ENCODE measurements at places on chromosomes 2 and 18.

DNA sequence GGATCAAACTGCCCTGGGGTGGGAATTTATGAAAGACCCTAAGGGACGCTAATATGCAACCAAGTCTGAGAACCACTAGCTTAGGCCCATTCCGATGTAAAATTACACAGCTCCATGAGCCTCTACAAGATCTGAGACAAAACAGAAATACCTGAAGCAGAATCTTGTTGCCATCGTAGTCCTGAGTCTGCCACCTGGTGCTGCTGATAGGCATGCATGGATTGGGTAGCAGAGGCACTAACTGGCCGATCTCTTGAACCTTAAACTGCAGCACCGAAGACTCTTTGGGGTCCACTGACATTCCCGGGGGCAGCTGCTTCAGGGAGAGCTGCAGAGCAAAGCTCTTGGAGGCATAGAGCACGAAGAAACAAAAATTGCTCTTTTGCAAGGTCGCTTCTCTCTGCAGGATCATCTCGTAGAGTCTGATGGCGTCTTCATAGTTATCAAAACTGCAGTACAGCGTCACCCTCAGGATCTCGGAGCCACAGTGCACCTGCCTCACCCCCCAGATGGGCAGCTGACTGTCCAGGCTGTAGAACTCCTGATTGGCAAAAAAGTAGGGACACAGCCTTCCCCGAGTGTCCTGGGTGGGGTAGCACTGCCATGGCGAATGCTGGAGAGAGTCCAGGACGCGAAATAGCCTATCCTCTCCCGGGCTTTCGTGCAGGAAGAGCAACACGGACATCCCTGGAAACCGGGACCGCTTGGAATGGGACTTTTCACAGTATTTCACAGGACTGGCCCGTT is 848 bp downstream of the FAM124B start:
- DNase-seq, result no peak

DNA sequence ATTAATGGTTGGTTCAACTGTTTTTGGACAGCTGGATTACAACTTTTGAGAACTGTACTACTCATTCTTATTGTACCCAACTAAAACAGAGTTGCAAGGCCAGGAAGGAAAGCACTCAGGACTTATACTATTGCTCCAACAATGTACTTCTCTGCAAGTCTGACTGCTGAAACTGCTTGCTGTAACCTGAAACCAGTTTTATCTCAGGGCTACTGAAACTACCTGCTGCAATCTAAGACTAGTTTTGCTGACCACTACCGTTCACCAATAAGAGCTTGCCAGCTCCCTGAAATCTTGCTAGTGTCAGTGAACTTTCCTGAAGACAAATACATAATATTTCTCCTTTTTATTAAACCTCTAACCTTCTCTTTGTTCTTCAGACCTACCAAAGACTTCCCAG is 157.3 kb downstream of the CDCA7 start:
- DNase-seq, result no peak

DNA sequence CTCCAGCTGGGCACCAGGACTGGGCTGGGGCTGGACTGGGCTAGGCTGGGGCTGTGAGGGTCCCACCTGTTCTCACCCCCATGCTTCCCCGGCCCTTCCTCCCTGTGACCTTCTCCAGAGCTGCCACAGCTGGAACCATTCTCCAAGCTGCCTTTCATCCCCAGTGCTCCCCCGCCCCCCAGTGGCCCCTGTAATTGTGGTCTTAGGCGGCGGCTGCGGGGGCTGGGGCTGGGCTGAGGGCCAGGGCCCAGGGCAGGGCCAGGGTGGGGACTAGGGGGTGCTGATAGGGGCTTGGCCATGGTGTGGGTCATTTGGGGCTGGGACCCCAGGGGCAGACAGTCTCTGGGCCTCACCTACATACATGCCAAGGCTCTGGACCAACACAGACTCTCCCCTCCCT is 2.8 kb upstream of the WNT10A start:
- no peak for DNase-seq

GRCh38 chr2:165893556-165893955 is 60.0 kb downstream of the TTC21B start:
- DNase-seq, result no peak

- no peak for DNase-seq
Measured at GRCh38 chr2:196742685-196743084, 56.8 kb downstream of the GTF3C3 start.

- no peak for DNase-seq
Measured at GRCh38 chr2:235868224-235868623, 300.0 kb downstream of the GBX2 start.

- no peak for DNase-seq
Measured at GRCh38 chr2:137228566-137228965, 463.2 kb downstream of the THSD7B start.

GRCh38 chr18:40357536-40357935 is 1597.5 kb upstream of the PIK3C3 start:
- no peak for DNase-seq

DNA sequence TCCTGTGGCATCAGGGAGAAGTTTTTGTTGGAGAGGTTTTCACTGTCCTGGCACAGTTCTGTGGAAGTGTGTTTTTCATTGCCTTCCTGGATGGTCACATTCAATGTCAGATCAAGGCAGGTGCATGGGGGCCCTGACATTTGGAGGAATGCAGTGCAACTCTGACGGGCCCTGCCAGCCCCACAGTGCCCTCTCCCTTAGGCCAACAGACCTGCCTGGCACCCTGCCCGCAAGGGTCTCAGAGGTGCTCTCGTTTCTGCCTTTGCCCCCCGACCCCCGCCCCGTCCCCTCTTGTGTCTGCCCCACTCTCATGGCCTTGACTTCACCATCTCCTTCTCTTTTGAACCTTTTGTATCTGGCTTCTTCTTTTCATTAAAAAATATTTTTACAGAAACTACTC is 257.2 kb upstream of the HDAC4 start:
- no peak for DNase-seq

DNA sequence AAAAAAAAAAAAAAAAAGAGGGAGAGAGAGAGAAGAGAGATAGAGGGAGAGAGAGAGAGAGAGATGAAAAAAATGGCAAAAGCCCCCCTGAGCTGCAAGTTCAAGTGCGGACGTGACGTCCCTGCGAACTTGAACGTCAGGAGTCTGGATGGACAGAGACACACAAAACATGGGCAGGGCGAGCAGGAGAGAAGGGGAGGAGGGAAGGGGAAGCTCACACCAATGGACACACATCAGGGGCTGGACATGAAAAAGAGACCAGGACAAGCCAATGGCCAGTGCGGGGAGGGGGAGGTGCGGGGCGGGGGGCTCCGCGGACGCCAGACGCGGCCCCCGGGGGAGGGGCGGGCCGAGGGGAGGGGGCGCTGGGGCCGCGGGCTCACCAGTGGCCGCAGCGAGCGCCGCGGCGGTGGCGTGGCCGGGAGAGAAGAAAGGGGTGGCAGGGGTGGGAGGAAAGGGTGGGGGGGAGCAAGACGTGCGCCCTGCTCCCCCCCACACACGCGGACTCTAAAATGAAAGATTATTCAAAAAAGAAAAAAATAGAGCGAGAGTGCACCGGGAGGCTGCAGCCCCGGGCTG is at the start of gene BCL11A:
BCL11A (minus strand) TSS at position 160 of the 579 bp plus-strand sequence. CDS start 384 bp downstream, outside the sequence.
- no peak for DNase-seq

GRCh38 chr2:7707723-7708122 is 790.5 kb downstream of the RNF144A start:
- DNase-seq, result no peak

DNA sequence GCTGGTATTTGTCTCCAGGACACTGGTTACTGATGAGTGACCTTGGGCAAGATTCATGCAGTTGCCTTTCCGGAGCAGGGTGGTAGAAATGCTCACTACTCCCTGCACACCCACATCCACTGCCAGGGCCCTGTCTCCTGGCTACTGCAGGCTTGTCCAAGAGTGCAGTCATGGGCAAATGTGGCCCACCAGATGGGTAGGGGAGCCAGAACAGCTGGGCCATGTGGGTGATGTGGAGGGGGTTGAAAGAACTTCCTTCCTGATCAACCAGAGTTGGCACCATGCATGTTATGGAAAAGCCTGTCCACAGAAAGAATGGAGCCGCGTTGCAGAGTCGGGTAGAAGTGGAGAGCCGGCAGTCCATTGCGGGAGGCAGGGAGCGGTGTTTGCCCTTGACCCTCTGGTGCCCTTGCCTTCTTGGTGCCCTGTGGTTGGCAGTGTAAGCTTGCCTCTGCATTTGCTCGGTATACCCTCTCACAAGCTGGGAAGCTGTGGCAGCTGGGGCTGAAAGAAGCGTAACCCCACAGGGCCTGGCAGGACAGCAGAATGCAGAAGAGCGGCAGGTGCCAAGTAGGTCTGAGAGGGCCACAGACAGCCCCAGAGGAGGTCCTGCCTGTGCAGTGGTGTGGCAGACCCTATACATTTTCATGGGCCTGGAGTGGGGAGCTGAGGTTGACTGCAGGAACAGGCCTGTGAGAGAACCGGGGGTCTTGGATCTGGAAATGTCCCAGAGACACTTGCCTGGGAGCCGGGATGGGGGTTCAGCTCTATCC is 253.2 kb downstream of the TFCP2L1 start:
- no peak for DNase-seq

GRCh38 chr2:196546151-196546919 is 93.2 kb upstream of the CCDC150 start:
- DNase-seq, result no peak

- DNase-seq, result no peak
Measured at GRCh38 chr2:17911491-17912260, 33.2 kb downstream of the KCNS3 start.

DNA sequence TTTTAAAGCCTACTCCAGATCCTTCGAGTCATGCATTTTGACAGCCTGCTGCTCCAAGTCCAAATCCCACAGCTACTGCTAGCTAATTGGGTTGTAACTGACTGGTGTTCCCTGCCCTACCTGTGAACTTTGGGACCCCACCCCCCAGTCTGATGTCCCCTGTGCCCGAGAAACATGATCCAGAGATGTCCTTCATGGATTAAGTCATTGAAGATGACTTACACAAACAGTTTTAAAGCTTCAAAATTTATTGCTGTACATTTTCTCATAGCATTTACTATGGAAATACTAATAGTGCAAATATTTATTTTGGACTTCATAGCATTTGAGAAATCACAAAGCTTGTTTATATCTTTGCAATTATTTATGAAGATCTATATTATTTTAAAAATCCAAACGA is 73.1 kb downstream of the MBD2 start:
- no peak for DNase-seq

GRCh38 chr2:196944570-196944969 is 18.1 kb upstream of the PGAP1 start:
- DNase-seq, result peak; percentile 55

- no peak for DNase-seq
Measured at GRCh38 chr2:128607440-128607839, 288.8 kb upstream of the HS6ST1 start.

DNA sequence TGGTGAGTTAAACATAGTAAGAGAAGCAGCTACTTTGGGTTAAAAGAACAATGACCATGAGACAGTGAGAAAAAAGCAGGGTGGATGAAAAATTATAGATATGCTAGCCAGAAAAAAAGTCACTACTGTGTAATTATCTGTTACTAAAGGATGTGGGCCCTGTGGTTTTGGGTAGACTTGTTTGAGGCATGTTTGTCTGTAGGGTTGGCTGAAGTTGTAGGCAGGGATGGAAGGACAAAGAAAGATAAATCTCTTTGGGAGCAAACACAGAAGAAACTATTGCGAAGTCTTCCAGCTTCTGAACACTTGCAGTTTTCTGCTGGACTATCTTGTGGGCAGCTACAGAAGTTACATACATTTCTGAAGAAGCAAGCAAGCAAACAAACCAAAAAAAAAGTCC is 28.2 kb downstream of the RND3 start:
- no peak for DNase-seq

GRCh38 chr18:11159844-11160243 is 10.5 kb upstream of the PIEZO2 start:
- no peak for DNase-seq

DNA sequence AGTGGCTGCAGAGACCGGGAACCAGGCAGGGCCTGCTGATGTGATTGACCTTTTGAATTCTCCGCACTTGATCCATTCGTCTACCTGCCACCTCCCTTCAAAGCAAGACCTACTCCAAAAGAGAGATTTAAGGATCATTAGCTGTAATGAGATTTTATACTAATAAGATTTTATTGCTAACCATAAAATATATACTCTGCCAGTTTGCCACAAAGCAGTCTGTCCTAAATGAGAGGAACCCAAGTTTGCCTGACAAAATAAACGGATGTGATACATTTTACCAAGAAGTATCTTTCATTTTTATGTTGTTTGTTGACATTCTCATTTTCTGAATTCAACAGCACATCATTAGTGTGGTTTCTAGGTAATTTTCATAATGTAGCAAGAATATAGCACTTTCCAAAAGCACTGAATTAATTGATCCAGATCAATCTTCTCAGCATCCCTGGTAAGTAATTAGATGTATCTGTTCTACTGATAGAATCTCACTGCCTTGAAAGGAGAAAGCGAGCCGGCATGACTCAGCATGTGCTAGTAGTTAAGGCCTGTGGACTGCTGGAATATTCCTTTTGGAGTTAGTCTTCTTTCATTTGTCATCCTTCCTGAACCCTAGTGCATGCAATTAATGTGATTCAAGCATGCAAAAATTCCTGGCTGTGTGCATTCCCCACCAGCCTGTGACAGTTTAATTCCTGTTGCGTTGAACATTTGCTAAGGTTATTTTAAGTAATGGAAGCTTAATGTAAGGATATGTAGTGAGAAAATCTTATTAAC is 128.5 kb downstream of the ARL6IP6 start:
- no peak for DNase-seq

- DNase-seq, result no peak
Measured at GRCh38 chr2:16522031-16522831, 143.4 kb downstream of the CYRIA start.

- DNase-seq, result no peak
Measured at GRCh38 chr18:777021-777420, 35.0 kb downstream of the YES1 start.

DNA sequence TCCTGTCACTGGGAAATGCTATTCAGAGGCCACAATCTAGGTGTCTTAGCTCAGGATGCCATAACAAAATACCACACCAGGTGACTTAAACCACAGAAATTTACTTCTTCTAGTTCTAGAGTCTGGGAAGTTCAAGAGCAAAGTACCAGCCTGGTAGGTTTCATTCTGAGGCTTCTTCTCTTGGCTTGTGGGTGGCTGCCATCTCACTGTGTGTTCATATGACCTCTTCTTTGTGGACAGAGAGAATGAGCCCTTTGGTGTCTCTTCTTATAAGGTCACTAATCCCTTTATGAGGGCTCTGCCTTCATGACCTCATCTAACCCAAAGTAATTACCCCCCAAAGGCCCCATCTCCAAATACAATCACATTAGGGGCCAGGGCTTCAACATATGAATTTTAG is 57.3 kb downstream of the RHOB start:
- DNase-seq, result no peak

DNA sequence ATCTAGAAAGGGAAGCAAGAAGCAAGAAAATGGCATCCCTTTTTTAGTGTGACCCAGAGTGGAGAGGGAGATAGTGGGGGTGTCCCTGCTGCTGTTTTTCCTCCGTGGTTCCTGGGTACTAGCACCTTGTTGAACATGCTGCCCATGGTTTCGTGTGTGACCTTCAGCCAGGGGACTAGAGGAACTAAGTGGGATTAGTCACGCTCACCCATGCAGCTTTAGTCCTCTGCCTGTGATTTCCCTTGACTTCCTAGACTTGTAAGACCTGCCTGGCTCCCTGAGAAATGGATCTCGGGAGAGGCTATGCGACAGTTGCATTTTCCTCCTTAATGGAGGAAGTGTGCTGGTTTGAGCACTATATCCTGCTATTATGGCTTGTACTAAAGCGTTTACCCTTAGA is 471.4 kb downstream of the DCDC2C start:
- DNase-seq, result no peak

- no peak for DNase-seq
Measured at GRCh38 chr2:219878516-219878915, 251.1 kb downstream of the SLC4A3 start.

Measured in GM13976 (cell line).